ENCODE measurements at places on chromosomes 2 and 18. TPM values are rescaled to one million over a fixed set of nuclear protein-coding genes. Genes with fewer than 3 reads are reported as not detected.

Gene FRZB
- not detected for total RNA-seq

Gene UGT1A4
- not detected for total RNA-seq

Gene XDH
- total RNA-seq: 1.1 TPM

Gene ITGB6
- 0.84 TPM for total RNA-seq

Gene RPRM
- not detected for total RNA-seq

Gene BOLL
- total RNA-seq: not detected

Gene MDH1B
- total RNA-seq: 1.6 TPM

Gene TMEM37
- 1.9 TPM for total RNA-seq

Gene CAPN13
- total RNA-seq: 0.15 TPM

Gene GPR155
- total RNA-seq: 0.29 TPM
